Upper lobe of right lung (tissue), 1 donor: ENCODE measurements at places on chromosomes 16 and 17. TPM values are rescaled to one million over a fixed set of nuclear protein-coding genes. Genes with fewer than 3 reads are reported as not detected.
A peak's percentile ranks its signal among the peaks of the same experiment; 100 is the strongest.

DNA sequence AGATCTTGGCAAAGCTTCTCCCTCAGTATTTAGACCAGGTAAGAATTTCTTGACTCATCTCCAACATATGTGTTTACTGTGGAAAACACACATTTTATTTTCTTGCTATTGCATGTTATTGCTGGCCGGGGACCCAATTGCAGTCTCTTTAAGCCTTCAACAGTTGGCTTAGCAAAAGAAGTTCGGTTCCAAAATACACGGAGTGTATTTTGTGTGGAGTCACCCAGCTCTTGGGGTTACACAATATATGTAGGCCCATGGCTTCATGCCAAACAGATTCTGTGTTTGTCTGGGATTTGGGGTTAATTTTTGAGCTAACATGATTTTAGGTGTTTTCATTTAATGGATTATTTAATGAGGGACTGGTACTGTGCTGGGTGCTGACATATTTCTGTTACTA, 4.0 kb downstream of the ALDH3A2 start:
- H3K36me3 ChIP-seq: peaks cover 52% of the 10 kb centered on the region
- H3K27me3 ChIP-seq: no peaks in the 10 kb centered on the region
- DNase-seq: no peak
- H3K27ac ChIP-seq: peak overlapping the region; percentile 33
- H3K4me1 ChIP-seq: peaks cover 24% of the 10 kb centered on the region

SLC38A8 gene
- total RNA-seq: not detected

DNA sequence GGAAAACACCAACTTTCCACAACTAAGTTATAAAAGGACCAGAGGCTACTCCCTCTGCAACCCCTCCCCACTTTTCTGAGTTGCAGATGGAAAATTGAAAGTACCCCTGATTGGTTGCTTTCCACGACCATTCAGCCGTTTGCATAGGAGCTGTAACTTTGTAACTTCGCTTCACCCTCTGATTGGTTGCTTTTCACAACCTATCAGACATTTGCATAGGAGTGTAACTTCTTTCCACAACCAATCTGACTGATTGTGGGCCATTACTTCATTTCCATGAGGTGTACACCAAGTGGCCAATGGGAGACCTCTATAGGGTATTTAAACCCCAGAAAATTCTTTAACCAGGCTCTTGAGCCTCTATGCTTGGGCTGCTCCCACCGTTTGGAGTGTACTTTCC, 644.1 kb downstream of the WWOX start:
- H3K4me1 ChIP-seq: peaks cover 3% of the 10 kb centered on the region
- no peaks in the 10 kb centered on the region for H3K27me3 ChIP-seq
- H3K27ac ChIP-seq: no peak overlapping the region
- H3K36me3 ChIP-seq: no peaks in the 10 kb centered on the region
- no peak overlapping the region for H3K4me3 ChIP-seq

- H3K27me3 ChIP-seq: no peaks in the 10 kb centered on the region
- no peak overlapping the region for H3K4me3 ChIP-seq
- DNase-seq: no peak
- peak overlapping the region; percentile 32 for H3K27ac ChIP-seq
- H3K4me1 ChIP-seq: peaks cover 75% of the 10 kb centered on the region
Observed at GRCh38 chr16:89442588-89442987, 47.8 kb downstream of the ANKRD11 start.

DNA sequence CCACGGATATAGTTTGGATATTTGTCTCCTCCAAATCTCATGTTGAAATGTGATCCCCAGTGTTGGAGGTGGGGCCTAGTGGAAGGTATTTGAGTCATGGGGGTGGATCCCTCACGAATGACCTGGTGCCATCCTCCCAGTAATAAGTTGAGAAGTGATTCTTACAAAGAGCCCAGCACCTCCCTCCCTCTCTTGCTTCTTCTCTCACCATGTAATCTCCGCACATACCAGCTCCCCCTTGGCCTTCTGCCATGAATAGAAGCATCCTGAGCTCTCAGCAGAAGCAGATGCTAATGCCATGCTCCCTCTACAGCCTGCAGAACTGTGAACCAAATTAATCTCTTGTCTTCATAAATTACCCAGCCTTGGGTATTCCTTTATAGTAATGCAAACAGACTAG, 41.9 kb upstream of the RBBP6 start:
- no peak overlapping the region for H3K27ac ChIP-seq
- peaks cover 14% of the 10 kb centered on the region for H3K27me3 ChIP-seq
- H3K4me3 ChIP-seq: no peak overlapping the region
- H3K4me1 ChIP-seq: no peaks in the 10 kb centered on the region

DNA sequence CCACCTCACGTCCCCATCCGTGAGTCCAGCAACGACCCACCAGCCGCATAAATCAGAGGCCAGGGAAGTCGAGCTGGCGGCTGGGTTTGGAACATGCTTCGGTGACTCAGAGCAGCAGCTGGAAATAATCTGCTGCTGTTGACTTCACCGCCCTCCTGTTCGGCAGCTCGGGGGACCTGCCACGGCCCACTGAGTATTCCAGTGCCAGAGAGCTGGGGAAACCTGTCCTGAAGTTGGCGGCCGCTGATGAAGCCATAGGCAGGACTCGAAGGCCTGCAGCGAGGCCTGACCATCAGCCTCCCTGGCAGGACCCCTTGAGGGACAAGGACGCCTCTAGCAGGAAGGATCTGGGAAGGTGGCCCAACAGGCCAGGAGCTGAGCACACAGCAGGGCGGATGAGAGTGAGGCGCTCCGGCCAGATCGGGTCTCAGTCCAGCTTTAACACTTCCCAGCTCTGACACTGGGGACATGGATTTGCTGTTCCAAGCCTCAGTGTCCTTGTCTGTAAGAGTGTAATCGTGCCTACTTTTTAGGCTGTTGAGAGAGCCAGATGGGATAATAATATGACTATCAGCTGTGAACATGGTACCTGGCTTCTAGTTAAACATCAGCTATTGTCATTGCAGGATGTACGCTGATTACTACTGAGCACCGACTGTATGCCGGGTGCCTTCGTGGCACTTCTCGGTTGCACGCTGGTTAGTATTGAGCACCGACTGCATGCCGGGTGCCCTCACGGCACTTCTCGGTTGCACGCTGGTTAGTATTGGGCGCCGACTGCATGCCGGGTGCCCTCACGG, 50.4 kb upstream of the CIBAR2 start:
- H3K27ac ChIP-seq: no peak overlapping the region
- no peak overlapping the region for H3K4me3 ChIP-seq
- peaks cover 28% of the 10 kb centered on the region for H3K4me1 ChIP-seq

DNA sequence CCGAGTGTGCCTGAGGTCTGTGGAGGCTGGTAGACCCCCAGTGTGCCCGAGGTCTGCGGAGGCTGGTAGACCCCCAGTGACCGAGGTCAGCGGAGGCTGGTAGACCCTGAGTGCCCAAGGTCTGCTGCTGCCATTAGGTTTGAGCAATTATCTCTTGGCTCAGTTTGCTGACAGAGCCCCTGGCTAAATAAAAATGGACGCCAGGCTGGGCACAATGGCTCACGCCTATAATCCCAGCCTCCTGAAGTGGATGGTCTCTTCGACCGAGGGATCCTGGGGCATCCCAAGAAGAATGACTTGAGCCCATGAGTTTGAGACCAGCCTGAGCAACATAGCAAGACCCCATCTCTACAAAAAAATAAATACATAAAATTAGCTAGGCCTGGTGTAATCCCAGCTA, 98.7 kb upstream of the ZNF469 start:
- no peak overlapping the region for H3K27ac ChIP-seq
- H3K4me1 ChIP-seq: no peaks in the 10 kb centered on the region
- no peaks in the 10 kb centered on the region for H3K27me3 ChIP-seq
- no peak for DNase-seq
- H3K36me3 ChIP-seq: no peaks in the 10 kb centered on the region
- H3K4me3 ChIP-seq: no peak overlapping the region

GRCh38 chr17:36818134-36818825, 119.0 kb upstream of the LHX1 start:
- no peaks in the 10 kb centered on the region for H3K4me1 ChIP-seq
- no peak overlapping the region for H3K27ac ChIP-seq
- H3K4me3 ChIP-seq: no peak overlapping the region
- peaks cover 33% of the 10 kb centered on the region for H3K27me3 ChIP-seq
- H3K36me3 ChIP-seq: no peaks in the 10 kb centered on the region

DNA sequence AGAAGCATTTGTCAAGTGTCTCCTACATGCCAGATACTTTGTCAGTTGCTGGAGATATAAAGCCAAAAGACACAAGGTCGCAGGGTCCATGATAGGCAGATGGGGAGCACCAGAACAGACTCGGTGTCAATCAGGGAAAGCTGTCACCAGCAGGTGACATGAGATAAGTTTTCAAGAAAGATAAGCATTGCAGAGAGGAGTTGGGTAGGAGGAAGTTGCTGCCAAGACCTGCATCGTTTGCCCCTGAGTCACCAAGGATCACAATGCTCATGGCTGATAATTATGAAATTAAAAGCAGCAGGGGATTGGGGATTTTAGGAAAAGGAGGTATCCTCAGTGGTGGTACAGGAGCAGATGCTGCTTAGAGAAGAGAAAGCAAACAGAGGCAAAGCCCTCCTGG, 551.1 kb upstream of the CDH11 start:
- no peaks in the 10 kb centered on the region for H3K4me1 ChIP-seq
- no peak for DNase-seq
- H3K4me3 ChIP-seq: no peak overlapping the region
- H3K36me3 ChIP-seq: no peaks in the 10 kb centered on the region
- H3K27me3 ChIP-seq: no peaks in the 10 kb centered on the region

DNA sequence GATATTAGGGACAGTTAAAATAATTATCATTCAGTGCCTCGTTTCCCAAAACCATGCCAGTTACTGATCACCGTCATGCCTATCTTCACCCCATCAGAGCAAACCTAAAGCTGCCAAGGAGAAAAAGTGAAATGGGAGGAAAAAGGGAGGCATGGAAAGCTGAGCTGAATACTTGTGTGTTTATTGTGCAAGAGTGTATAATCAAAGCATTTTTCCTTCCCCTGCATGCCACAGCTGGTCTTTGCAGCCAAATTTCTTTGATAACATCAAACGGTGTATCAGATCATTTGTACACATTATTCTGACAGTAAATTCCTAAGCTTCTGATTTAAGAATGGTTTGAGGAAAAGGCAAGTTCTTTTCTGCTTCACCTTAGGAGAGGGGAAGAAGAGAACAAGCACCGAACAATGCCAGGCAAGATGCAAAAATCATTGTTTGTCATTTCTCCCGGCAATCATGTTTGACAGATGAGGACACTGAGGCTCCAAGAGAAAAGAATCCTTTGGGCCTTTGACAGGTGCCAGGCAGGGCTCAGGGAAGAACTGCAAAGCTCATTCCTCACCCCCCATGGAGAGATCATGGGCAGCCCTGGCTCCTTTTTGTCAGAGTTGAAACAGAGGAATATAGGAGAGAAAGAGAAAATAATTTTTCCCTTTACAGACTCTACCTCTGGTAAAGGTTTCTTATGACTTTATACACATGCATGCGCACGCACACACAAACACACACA, 51.4 kb upstream of the ARHGAP44 start:
- no peak for DNase-seq
- H3K4me3 ChIP-seq: no peak overlapping the region
- H3K27ac ChIP-seq: no peak overlapping the region
- H3K4me1 ChIP-seq: peaks cover 11% of the 10 kb centered on the region

DNA sequence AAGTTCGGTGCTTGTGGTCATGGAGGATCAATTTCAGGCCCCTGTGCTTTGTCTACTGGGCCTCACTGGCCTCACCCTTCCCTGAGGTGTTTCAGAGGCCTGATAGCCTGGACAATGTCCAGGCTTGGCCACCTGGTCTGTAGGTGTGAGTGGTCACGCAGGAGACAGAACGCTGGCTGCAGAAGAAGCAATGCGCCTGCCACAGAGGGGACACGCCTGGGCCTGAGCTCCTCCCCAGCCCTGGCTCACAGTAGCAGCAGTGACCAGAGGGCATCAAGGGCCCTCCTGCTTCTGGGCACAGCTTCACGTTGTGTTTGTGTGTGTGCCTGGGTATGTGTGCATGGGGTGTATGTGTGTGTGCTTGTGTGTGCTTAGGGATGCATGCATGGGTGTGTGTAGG, 1.9 kb upstream of the PITPNM3 start:
- H3K36me3 ChIP-seq: no peaks in the 10 kb centered on the region
- no peak overlapping the region for H3K27ac ChIP-seq
- H3K4me1 ChIP-seq: peaks cover 23% of the 10 kb centered on the region
- no peak overlapping the region for H3K4me3 ChIP-seq

- no peaks in the 10 kb centered on the region for H3K4me1 ChIP-seq
- no peak overlapping the region for H3K4me3 ChIP-seq
- no peak overlapping the region for H3K27ac ChIP-seq
- no peaks in the 10 kb centered on the region for H3K36me3 ChIP-seq
- no peak for DNase-seq
- H3K27me3 ChIP-seq: no peaks in the 10 kb centered on the region
Observed at GRCh38 chr16:66714654-66715307, 18.2 kb upstream of the CMTM4 start.

DNA sequence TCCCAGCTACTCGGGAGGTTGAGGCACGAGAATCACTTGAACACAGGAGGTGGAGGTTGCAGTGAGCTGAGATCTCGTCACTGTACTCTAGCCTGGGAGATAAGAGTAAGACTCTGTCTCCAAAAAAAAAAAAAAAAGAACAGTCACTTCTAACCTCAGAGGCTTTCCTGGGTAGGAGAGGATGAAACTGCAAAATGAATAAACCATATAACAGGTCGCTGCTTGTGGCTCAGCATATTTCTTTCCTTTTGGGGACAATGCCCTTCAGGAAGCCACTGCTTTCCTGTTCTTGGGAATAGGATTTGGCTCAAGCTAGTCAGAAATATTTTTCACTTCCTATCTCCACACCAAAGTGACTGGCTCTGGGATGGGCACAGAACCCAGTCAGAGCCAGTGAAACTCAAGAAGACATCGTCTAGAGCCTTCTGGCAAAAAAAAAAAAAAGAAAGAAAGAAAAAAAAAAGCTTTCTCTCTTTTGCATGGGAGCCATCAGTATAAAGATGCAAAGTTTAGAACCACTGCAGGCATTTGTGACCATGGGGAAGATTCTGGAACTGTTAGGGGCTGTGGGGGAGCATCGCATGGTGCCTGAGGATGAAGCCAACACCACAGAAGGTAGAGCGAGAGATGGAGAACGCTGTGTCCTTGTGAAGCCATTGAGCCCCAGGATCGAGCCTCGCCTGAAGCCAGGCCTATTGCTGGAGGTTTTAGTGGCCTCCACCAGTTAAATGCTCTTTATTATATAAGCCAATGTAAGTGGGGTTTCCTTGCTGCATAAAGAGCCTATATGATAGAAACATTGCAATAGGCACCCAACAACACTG, 71.8 kb upstream of the MRTFB start:
- H3K36me3 ChIP-seq: no peaks in the 10 kb centered on the region
- no peak overlapping the region for H3K27ac ChIP-seq
- peaks cover 25% of the 10 kb centered on the region for H3K4me1 ChIP-seq
- no peak overlapping the region for H3K4me3 ChIP-seq
- no peak for DNase-seq

DNAH17 gene
- total RNA-seq: 2.8 TPM

- H3K27ac ChIP-seq: no peak overlapping the region
- H3K27me3 ChIP-seq: no peaks in the 10 kb centered on the region
- H3K4me3 ChIP-seq: no peak overlapping the region
- no peak for DNase-seq
- peaks cover 43% of the 10 kb centered on the region for H3K4me1 ChIP-seq
Observed at GRCh38 chr17:17778308-17779014, 58.3 kb downstream of the SREBF1 start.

CHRNE gene
- 0.98 TPM for total RNA-seq
